ENCODE measurements at places on chromosomes 1 and 21.

DNA sequence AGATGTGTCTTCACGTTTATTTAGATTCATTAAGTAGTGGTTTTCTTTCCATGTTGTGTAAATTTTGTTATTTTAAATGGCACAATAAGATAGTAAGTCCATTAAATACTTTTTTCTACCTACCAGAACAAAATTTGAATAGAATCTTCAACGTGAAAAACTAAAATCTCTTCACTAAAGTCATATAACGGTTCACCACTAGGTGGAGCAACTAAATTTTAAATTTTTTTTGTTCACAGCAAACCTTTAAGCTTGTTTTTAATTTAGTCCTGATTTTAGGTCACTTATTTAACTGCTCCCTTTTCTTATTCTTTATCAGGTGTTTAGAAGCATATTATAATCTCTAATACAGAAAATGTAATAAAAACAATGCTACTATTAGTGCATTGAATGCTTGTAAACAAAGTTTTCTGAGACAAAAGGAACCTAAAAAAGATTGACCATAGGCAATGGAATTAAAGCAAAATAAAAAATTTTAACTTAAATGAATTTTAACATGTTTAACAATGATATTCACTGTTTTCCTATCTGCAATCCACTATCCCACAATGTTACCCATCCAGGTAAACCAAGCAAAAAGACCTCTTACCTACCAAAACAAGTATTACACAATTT lies 28.3 kb upstream of the PKN2 start:
- no peak for DNase-seq

DNA sequence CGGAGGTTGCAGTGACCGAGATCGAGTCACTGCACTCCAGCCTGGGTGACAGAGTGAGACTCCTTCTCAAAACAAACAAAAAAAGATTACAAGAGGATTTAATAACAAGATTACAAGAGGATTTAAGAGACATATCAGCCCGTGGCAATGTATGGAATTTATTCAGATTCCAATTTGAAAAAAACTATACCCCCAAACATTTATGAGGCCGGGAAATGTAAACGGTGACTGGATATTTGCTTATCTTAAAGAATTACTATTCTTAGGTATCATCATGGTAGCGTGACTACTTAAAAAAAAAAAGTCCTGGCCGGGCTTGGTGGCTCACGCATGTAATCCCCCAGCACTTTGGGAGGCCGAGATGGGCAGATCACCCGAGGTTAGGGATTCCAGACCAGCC lies 21.2 kb upstream of the ELK4 start:
- DNase-seq, result no peak

DNA sequence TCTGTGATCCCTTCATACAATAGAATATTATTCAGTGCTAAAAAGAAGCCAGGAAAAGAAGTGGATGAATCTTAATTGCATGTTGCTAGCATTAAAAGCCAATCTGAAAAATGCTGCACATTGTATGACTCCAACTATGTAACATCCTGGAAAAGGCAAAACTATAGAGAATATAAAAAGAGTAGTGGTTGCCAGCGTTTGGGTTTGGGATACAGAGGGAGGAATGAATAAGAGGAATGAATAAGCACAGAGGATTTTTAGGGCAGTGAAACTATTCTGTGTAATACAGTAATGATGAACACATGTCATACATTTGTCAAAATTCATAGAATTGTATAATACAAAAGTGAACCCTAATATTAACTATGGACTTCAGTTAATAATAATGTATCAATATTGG lies 42.5 kb downstream of the GPR88 start:
- DNase-seq, result no peak

DNA sequence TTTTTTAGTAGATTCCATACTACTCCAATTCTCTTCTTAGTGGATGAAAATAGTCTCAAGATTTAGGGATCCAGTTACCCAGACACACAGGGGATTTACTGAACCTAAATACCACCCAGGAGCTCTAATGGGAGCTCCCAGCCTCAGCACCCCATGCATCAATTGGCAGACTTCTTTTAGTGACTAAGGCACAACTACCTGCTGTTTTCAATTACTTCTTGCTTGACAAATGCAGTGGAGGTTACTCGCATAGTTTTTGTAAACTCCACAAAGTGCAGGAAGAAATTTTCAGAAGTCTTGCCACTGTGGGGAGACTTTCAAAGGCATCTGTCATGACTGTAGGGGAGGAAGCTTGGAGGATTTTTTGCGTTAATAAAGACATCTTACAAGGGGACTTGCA lies 35.5 kb upstream of the MAP10 start:
- DNase-seq, result no peak

GRCh38 chr1:150577557-150578271 lies 1.7 kb downstream of the MCL1 start:
- DNase-seq, result no peak

DNA sequence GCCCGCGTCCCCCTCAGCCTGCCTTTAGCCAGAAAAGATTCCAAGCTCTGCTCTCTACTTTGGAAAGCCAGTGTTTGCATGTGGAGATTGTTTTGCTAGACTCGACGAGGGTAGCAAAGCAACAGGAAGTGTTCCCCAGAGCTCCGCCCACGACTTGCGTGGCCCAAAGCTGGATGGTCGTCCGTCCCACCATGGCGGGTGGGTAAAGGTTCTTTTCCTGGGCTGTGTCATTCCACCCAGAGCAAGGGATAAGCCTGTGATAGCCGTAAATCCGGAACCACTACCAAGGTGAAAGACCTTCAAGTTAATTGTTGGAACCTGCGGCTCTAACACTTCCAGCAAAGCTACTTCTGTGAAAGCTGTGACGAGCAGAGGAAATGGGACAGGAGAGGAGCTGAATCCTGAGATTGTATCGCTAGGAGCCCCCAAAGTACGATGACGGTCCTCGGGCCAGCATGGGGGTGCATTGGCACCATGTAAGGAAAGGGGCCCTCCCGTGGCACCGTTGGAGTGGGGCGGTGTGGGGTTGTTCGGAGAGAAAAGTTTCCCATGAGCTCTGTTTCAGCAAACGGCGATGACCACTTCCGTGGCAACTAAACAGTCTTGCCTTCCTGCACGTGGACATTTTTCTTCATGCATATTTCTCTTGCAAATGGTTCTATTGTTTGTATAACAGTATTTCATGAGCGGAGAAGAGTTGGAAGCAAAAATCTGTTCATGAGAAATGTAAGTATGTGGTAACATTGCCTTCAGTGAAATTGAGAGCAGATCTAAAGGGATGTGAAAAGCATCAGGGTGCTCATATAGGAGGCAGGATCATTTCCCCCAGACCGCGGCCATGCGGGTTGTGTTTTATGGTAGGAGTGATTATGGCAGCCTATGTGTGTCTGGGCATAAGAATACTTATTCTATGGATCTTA lies 8.4 kb downstream of the MX2 start:
- DNase-seq, result no peak

DNA sequence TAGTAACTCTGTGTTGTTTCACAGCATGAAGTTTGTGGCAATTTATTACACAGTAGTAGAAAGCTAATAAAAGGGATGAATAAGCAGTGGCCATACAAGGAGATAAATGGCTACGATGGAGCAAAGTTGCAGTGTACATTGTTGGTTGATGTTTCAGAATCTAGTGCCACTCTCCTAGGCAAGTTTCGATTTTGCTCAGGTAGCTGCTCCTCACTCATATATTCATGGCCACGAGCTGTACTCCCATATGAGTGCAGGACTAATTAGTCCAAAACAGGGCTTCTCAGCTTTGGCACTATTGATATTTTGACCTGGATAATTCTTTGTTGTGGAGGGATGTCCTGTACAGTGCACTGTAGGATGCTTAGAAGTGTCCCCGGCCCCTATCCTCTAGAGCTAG lies 30.0 kb upstream of the ATP1A1 start:
- DNase-seq, result no peak
